ENCODE measurements at places on chromosomes 7 and 10.

- DNase-seq: no peak
Observed at GRCh38 chr7:32316839-32317238, 173.3 kb downstream of the LSM5 start.

DNA sequence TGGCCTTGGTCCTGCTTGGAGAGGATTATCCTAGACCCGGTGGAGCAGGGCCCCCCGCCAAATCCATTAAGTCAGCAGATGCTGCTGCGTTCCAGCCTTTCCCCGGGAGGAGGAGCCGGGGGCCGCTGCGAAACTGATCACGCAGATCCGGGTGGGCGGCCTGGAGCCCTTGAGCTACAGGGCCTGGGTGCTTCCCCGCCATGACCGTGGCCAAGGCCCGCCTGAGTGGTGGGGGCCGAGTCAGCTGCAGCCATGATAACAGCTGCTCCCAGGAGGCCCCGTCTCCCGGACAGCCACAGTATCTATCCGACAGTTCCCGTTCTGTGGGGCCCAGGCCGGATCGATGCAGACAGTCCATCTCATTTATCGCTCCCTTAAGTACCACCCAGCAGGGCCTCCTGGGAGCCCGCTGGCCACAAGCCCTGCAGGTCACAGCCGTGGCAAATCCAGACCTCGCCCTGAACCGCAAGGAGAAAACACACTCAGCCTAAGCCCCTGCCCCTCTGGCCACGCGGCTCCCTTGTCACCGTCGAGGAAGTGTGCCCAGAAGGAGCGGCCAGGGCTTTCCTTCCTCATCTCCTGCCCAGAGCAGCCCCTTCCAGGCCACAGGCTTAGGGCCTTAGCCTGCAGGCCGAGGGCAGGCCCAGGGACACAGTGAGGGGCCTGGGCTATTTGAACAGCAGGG, 34.4 kb upstream of the SLC29A4 start:
- no peak for DNase-seq

- DNase-seq: no peak
Observed at GRCh38 chr7:1257221-1257620, 24.5 kb downstream of the UNCX start.

DNA sequence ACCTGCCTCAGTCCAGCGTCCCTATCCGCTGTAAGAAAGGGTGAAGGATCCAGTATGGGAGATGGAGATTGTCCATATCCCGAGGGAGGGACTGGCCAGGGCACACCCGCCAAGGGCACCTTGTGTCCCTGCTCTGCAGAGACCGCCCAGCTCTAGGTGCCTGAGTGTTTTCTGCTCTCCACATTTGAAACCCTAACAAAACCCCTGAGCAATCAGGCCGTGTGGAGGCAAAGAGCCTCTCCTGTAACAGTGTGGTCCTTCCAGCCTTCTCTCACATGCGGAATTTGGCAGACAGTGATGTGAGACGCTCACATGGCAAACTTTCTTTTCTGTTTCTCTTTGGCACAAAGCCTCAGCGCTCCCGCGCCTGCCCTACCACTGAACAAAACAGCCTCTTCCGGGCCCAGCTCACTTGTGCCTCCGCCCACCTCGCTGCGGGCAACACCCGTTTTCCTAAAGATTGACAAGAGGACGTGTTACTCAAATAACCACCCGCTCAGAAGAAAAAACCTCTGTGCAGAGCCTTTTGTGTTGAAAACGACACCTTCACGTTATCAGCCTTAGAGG, 514.8 kb downstream of the DNAJB6 start:
- DNase-seq: peak; percentile 63

- no peak for DNase-seq
Observed at GRCh38 chr7:75987805-75988567, 6.4 kb downstream of the TMEM120A start.

DNA sequence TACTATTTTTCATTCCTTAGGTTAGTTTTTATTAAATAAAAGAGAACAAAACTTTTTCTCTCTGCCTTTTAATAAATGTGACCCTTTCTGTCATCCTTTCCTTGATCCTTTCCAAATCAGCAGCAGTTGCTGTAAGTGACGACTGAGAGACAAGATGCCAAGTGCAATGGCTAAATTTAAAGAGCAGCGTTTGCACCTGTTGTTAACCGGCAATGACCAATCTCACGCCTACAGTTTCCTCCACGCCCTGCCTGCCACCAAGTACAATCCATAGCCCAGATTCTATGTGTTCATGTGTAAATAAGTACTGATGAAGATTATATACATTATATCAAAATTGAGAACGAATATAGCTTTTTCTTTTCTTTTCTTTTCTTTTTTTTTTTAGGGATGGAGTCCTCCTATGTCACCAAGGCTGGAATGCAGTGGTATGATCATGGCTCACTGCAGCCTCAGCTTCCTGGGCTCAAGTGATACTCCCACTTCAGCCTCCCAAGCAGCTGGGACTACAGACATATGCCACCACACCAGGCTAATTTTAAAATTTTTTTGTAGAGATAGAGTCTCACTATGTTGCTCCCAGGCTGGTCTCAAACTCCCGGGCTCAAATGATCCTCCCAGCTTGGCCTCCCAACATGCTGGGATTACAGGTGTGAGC, 6.5 kb upstream of the MCU start:
- DNase-seq: no peak

- DNase-seq: no peak
Observed at GRCh38 chr10:26215935-26216584, 514 bp upstream of the GAD2 start.

DNA sequence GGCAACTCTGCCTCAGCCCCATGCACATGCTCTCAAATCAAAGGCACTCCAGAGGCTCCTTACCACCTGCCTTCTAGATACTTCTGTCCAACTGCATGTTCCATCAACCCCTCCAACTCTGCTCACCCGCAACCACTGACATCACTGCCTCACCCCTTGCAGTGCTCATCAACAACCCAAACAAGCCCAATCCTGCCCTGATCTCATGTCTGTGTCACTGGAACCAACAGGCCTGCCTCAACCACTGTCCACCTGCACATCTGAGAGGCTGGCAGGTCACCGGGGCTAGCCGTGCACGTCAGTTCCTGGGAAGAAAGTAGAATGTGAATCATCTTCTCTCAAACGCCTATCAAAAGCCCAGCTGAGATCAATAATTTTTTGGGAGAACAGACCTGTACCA, 33.3 kb downstream of the CTBP2 start:
- no peak for DNase-seq

DNA sequence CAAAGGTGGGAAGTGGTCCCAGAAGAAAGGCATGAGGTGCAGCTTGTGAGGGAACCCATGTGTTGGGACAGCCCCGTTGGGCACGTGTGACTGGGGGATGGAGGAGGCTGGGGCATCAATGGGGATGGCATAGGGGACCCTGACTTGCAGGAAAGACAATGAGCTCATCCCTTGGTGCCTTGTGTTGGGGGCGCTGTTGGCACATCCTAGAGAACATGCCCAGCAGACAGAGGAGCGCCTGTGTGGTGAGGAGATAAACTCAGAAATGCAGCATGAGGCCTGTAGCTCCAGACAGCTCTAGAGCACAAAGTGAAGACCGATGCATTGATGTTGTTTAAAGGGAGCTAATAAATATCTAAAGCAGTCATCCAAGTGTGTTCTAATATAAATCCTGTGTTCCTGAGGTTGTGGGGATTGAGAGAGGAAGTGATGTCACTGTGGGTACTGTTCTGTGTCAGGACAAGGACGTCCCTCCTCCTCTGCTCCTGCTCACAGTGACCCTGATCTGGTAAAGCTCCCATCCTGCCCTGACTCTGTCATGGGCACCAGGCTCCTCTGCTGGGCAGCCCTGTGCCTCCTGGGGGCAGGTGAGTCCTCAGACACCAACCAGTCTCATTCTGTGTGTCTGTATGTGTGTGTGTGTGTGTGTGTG, 126.1 kb upstream of the PRSS58 start:
- no peak for DNase-seq

GRCh38 chr10:7188456-7189050, 222.3 kb downstream of the SFMBT2 start:
- DNase-seq: no peak

DNA sequence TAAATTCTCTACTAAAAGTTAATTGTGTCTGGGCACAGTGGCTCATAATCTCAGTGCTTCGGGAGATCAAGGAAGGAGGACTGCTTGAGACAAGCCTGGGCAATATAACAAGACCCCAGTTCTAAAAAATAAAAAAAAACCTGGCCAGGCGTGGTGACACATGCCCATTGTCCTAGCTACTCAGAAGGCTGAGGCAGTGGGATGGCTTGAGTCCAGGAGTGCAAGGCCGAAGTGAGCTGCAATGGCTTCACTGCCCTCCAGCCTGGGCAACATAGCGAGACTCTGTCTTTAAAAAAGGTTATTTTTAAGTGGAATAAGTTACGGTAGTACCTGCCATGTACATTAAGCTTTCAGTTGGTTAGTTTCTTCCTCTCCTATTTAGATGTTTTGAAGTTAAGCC, 28.9 kb downstream of the CDK14 start:
- DNase-seq: no peak

DNA sequence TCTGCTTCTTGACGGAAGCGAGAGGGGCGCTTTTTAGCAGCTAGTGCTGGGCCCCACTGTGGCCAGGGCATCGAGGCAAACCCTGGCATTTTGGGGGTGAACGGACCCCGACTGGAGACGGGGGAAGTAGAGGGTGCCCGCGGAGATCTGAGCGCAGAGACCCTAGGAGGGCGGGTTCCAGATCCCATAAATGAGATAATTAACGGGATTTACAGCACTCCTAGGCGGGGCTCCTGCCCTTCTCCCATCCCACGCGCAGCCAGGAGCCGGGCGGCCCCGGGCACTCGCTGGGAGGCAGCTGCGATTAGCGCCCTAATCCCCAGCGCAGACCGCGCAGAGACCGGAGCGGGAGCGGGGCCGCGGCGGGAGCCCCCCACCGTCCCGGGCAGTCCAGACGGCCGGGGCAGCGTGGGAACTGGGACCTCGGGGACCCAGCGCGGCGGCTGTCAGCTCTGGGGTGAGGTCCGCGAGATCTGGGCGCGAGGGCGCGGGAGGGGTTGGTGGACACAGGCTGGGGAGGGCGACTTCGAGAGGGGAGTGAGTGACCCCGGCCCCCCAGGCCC, 735 bp downstream of the JCAD start:
- no peak for DNase-seq

GRCh38 chr7:140972876-140973829, 41.6 kb downstream of the MRPS33 start:
- DNase-seq: no peak

DNA sequence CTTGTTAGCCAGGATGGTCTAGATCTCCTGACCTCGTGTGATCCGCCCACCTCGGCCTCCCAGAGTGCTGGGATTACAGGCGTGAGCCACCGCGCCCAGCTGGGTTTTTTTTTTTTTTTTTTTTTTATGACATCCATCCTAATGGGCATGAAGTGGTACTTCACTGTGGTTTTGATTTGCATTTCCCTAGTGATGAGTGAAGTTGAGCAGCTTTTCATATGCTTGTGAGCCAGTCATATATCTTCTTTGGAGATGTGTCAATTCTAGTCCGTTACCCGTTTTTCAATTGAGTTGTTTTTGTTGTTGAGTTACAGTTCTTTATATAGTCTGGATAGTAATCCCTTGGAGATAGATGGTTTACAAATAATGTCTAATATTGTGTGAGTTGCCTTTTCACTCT, 127.7 kb downstream of the SMURF1 start:
- no peak for DNase-seq

- peak; percentile 17 for DNase-seq
Observed at GRCh38 chr7:30276203-30276900, 8.0 kb upstream of the ZNRF2 start.

DNA sequence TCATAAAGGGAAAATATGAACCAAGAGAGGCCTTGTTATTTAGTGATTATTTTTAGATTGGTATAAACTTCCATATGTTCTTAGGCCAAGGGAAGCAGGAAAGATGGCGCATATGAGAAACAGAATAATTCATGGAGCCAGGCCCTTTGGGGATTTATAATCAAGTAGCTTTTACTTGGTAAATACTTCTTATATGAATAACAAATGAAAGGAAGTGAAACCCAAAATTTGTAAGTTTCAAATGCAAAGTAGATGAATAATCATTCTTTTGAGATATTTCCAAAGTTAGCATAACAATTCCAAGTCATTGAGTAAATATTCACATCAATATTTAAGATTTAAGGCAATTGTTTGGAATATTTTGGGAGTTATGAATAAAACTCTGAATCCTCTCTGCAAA, 13.9 kb upstream of the OPTN start:
- no peak for DNase-seq

DNA sequence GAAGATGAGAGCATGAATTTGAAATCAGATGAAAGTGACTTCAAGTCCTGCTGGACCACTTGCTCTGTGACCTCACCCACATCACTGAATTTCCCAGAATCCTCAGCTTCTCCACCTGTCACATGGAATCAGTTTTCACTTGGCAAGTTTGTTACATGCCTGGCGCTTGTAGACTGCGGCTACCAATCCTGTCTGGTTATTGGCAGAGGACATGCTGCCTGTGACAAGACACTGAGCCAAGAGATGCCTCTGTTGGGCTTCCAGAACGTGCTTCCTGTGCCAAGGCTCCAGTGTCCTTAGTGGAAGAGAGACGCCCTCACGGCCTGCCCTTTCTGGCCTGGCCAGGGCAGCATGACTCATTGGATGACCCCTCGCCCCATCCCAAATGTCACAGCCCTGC, 4.4 kb upstream of the MYL10 start:
- no peak for DNase-seq

DNA sequence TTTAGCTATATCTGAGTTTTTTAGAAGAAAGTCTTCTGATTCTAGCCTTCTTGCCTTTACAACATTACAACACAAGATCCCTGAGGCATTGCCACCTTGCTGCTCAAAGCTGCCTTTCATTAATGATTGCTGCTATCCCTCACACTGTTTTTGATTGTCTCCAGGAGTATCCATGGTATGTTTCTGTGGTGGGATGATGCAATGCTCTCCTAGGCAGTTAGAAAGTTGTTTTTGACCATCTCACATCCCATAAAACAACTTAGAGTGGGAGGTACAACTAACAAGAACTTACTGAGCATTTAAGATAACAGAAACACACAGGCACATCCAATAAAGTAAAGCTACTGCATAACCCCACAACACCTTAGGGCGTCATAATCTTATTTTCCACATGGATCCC, 1156.0 kb upstream of the LRRTM3 start:
- DNase-seq: no peak

DNA sequence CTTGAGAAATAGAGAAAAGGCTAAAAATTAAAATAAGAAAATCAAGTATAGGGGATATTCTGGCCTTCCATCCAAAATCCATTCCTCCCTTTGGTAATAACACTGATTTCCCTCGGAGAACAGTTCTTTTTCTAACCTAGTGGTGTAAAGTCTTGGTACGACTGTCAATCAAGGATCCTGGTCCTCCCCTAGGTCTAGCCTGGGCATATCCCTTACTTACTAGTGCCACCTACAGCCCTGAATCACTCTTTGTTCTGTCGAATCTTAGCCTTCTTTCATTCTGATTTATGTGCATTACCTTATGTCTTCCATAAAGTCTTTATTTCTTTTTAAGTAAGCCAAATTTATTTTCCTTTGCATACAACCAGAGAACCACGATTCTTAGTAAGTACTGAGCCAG, 298.7 kb upstream of the LRRTM3 start:
- no peak for DNase-seq

DNA sequence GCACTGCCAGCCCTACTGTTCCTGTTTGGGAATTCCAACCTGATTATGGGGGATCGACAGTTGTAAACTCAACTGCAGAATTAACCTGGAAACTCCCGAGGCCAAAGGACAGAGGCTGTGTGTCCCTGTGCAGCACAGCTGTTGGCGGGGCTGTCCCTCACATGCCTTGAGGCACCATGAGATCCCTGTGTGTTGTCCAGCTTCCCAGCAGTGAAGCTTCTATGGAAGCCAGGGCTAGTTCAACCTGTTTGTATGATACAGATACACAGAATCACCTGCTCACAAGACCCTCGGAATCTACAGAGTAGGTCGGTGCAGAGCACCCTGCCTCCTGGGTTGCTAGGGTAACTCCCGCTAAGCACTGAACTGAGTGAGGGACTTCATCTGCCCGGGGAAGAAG, 61.0 kb upstream of the EFCAB10 start:
- DNase-seq: no peak
